ENCODE measurements at places on chromosomes 12 and 14.

DNA sequence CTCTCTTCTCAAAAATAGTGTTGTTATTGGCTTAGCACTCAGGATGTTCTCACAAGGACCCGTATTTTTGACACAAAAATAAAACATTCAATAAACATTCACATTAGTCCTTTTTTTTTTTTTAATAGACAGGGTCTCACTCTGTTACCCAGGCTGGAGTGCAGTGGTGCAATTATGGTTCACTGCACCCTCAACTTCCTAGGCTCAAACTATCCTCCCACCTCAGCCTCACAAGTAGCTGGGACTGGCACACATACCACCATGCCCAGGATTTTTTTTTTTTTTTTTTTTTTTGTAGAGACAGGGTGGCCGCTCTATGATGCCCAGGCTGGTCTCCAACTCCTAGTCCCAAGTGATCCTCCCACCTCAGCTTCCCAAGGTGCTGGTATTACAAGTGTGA lies 27.0 kb downstream of the PPP1R13B start:
- no peak for DNase-seq

DNA sequence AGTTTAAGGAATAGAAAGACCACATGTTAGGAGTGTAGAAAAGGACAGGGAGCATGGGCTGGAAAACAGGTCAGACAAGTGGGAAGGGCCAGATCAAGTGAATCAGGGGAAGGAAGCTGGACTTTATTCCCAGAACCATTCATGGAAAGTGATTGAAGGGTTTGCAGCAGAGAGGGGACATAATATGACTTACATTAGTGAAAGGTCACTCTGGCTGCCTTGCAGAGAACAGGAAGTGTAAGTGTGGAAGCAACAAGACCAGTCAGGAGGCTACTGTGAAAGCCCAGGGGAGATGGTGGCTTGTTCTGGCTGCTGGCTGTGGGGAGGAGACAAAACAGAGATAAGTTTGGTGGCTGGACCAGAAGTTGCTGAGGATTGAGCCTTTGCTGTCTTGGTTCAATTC lies 69.1 kb downstream of the VCPKMT start:
- peak; percentile 81 for DNase-seq

DNA sequence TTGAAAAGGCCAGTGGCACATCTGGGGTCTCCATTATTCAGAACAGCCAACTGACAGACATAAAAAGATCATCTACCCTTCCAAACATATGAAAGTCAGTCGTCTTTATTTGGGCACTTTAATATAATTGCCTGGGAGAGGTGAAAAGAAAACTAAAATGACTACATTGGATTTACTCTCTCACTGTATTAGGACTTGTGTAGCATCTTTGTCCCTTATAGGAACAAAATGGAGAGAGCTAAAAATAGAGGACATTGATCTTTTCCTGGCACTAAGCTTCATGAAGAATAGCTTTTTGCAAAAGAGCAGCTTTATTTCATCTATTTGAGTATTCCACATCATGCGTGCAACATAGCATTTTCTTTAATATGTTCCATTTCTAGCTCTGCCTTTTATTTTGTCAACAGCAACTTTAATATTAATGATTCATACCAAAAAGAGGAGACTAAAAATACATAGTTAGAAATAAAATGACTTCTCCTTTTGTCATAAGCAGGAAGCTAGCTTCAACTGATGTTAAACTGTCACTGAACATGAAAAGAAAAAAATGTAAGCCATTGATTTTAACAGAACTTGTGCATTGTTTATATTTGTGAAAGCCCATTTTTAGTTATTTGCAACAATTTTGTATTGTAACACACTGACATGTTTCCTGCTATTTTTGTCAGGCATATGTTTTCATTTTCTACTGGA lies 254.6 kb downstream of the SEC23A start:
- no peak for DNase-seq

DNA sequence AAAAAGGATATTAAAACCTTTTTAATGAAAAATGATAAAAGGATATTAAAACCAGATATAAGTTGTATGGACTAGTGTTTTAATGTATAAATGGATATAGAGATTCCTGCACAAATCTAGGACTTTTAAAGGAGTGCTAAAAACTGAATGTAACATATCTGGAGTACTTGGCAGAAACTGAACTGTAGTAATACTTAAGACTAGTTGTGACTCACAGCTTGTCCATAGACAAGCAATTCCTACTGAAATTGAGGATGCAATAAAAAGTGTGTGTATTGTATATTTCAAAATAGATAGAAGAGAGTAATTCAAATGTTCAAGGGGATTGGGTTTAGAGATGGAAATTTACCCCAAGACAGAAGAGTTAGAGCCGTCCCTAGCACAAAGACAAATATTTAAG lies 59.6 kb downstream of the FBXO33 start:
- no peak for DNase-seq

DNA sequence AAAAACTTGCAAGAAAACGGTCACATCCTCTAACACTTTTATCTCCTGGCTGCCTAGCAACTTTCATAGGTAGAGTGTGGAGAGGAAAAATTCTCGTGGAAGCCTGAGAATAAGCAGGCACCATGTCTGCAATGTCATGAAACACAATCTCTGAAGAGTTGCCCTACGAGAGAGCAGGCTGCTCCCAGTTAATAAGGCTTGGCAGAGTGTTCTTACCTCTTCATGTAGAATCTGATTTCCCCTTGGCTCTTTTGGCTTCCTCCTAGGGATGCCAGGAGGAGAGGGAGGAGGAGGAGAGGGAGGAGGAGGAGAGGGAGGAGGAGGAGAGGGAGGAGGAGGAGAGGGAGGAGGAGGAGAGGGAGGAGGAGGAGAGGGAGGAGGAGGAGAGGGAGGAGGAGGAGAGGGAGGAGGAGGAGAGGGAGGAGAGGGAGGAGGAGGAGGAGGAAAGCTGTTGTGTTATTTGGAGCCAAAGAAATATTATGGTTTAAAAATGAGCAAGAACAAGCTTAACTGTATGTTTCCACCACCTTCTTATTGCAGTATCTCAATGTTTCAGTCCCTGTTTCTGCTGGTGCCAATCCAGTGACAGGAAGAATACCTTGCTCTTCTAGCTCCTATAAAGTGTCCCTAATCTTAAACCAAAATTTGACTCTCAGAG lies 52.9 kb downstream of the EGLN3 start:
- no peak for DNase-seq

DNA sequence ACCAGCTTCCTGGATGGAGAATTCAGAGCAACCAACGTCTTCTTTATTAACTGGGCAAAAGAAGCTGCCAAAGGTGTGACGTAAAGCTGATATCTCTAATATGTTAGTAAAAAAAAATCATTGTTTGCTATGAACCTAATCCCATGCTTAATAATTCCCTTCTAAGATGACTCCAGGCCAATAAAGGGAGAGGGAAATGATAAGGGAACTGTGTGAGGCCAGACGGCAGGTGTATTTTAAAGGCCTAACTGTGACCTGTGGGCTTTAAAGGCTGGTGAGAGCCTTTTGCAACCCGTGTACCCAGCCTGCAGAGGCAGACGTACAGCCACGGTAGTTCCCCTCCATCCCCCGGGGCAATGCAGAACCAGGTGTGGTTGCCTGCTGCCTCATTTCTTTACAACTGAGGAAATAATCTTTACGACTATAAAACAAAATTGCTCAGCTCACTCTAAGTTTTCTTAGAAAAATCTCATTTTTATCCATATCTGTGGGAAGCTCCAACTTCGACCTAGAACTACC lies 370.6 kb downstream of the EGLN3 start:
- no peak for DNase-seq

DNA sequence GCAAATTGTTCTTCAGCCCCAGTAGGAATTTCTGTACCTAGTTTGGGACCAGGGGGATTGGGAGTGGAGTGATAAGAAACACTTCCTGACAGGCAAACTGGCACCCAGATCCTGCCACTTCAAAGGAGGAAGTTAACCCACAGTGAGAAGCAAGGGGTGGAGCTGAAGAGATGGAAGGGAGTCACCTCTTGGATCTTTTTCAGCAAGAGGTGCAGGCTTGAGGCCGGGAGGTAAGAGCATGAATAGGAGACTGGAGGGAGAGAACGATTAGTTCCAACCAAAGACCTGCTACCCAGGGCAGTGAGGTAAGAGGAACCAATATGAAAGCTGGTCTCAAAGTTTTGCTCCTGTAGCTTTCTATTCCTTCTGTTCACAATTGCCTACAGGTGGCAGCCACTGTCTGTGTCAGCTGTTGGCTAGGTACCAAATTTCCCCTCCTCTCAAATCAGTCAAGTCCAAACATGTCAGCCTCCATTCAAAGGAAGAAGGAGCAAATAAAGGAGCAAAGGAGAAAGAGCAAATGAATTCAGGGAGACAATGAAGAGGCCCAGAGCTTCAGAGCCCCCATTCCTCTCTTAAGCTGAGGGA lies 14.9 kb upstream of the TAC3 start:
- DNase-seq = peak; percentile 61

GRCh38 chr12:62621101-62621638 lies 154.5 kb downstream of the MON2 start:
- DNase-seq = no peak

DNA sequence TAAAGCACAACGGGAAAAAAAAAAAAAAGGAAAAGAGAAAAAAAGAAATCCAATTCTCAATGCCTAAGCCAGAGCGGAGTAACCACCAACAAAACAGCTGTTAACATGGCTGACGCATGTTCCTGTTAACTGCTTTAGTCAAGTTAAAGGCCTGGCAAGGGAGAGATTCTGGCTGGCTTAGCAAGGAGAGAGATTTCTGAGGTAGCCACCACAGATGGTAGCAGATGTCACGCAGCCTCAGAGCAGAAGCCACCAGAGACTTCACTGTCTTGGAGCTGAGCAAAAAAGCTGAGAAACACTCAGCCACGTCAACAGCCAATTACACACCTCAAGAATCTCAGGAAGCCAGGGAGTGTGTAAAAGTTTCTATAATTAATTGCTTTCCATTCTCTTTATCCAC lies 87.1 kb downstream of the TMCC3 start:
- DNase-seq = no peak

DNA sequence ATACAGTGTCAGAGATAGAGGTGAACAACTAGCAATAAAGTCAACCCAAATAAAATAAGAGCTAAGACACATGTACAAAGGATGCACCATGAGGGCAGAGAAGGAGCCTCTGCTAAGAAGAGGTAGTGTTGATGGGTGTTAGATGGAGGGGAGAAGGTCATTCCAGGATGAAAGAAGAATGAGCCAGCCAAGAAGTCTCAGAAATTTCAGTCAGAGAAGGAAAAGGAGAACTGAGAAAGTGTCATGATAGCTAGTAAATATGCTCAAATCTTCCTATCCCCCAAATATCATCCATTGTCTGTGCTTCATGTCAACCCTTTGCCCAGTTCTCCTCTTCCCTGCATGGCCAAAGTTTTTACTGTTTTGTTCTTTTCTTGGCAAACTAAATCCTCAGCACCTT lies 225.2 kb upstream of the BTG1 start:
- peak; percentile 15 for DNase-seq

DNA sequence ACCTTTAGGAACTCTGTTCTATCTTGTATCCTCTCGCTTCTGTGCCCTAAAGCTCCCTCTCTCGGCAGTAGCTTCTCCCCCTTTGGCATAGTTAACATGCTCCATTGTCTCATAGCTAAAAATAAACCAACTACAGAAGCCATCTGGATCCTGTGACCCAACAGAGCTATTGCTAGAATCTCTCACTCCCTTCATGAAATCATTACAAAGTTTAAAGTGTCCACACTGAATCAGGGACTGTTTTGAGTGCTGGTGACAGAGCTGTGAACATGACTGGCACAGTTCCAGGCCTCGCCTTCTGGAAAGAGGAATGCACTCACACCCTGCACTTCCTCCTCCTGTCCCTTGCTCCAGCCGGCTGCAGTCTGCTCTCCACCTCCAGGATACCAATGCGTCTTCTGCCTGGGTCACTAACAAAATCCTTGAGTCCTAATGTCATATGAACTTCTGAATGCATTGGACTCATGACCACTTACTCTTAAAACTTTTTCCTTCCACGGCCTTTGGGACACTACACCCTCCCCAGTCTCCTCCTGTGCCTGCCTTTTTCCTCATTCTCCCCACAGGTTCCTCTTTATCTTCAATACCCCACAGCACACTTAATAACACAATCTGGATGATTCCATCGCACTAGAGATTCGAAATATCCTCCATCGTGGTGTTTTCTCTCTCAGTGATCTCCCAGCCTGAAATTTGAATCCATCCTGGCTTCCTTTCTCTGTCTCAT lies 13.2 kb downstream of the PLBD1 start:
- no peak for DNase-seq

- no peak for DNase-seq
Measured at GRCh38 chr12:131390412-131391334, 320.2 kb upstream of the SFSWAP start.

DNA sequence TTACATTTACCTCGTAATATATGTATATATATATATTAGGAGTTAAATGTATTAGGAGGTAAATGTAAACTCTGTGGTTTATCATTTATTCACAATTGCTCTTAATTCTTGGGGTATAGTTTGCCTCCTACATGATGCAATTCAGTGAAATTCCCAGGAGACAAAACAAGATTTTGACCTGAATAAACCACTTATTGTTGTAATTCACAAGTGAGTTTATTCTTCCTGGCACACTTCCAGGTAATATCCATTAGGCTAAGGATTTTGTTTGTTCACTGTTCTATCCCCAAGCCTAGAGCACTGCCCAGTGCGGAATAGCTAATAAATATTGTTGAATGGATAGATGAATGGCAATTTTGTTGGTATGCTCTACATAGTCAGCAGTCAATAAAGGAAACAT lies 3.0 kb downstream of the SMIM10L1 start:
- no peak for DNase-seq

- no peak for DNase-seq
Measured at GRCh38 chr12:107365703-107366102, 272.4 kb upstream of the CRY1 start.

DNA sequence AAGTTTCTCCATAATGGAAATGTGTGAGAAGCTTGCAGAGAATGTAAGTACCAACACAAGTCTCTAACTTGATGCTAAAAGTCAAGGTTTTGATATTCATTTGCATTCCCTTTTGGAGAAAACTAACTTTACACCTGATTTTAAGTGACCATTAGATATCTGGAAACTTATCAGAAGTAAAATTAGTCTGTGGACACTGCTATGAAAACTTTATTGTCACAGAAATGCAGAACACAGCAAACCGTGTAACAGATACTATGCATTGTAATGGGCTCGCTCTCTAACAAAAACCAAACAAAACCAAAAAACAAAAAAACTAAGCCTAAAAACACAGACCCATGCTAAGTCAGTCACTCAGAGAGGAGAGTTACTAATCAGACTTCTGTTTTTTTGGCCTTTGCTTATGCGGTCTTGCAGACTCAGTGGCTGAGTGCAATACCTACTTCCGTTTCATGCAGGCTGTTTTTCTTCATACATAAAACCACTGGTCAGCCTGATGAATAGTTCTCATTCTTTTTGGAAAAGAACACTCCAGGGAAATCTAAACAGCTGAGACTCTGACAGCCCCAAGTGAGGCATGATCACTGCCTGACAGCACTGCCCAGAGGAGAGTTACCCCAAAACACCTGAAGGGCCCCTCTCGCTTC lies 35.7 kb downstream of the NRDE2 start:
- DNase-seq = no peak

- peak; percentile 71 for DNase-seq
Measured at GRCh38 chr14:34722723-34723545, 8.5 kb upstream of the CFL2 start.

DNA sequence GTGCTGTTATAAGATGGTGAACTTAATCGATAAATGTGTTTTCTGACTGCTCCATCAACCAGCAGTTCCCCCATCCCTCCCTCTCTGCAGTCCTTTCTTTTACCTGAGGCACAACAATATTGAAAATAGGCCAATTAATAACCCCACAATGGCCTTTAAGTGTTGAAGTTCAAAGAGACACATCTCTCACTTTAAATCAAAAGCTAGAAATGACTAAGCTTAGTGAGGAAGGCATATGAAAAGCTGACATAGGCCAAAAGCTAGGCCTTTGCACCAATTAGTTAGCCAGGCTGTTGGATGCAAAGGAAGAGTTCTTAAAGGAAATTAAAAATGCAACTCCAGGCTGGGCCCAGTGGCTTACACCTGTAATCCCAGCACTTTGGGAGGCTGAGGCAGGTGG lies 43.7 kb downstream of the SAV1 start:
- DNase-seq = no peak
